ENCODE measurements at places on chromosomes 5 and 9.

DNA sequence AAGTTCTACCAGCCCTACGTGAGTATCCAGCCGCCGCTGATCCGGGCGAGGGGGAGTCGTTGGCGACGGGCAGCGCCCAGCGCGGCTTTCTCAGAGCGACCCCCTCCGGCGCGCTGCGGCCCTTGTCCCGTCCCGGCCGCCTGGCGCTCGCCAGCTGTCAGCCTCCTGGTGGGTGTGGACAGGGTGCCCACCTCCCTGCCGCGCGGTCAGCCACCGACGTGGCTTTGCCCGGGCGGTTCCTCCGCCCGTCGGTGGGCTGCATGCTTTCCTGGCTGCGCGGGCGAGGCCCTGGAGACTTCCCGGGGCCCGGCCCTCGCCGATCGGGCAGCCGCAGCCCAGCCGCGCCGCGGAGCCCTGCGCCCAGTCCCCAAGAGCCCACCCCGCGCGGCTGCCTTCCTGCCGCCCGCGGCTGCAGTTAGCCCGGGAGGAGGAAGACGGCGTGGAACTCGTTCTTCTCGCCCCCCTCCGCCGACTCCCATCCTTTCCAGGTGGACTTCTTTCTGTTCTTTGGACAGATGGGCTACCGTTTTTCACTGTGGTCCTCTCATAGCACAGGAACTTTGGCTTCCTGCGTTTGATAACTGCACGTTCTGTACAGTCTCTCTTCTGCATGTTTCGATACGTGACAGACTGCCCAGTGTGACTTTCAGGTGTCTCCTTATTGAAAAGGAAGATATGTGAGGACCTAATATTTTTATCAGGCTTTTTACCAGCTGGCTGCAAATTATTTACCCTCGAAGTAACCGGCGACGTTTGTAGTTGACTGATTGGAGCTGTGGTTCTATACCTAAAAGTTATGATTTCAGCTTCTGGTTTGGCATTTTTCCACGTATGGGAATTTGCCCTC lies 577 bp downstream of the AP3S1 start:
- DNase-seq = peak; percentile 40

- no peak for DNase-seq
These were observed 96.1 kb downstream of the PDE8B start for GRCh38 chr5:77306531-77306930.

GRCh38 chr5:98713027-98713426 lies 60.4 kb upstream of the RGMB start:
- no peak for DNase-seq

- no peak for DNase-seq
These were observed 70.8 kb upstream of the ENTREP1 start for GRCh38 chr9:69254223-69254622.

GRCh38 chr5:39274398-39275085 lies 55.2 kb upstream of the FYB1 start:
- DNase-seq = no peak

GRCh38 chr9:33146298-33146697 lies 20.8 kb downstream of the B4GALT1 start:
- no peak for DNase-seq

DNA sequence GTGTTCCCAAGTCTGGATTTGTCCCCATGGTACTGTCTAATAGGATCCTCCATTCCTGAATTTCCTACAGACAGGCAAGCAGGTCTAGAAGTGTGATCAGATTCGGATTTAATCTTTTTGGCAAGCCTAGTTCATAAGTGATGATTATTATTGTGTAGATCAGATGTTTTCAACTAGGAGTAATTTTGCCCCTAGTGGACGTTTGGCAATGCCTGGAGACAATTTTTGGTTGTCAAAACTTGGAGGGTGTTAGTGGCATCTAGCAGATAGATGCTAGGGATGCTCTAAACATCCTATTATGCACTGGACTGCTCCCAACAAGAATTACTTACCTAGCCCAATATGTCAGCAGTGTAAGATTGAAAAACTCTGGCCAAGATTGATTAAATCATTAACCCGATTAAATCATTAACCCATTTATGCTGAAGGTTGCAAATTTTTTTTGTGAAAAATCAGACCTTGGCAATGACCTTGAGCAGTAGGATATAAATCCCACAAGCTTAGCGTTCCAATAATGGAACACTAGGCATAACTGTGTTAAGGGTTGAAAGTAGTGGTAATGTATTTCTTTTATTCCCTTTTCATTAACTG lies 28.2 kb downstream of the TCERG1 start:
- DNase-seq = no peak

- no peak for DNase-seq
These were observed 623.9 kb upstream of the NUDT12 start for GRCh38 chr5:104186510-104186909.

GRCh38 chr9:100759215-100759614 lies 181.3 kb downstream of the CAVIN4 start:
- no peak for DNase-seq

DNA sequence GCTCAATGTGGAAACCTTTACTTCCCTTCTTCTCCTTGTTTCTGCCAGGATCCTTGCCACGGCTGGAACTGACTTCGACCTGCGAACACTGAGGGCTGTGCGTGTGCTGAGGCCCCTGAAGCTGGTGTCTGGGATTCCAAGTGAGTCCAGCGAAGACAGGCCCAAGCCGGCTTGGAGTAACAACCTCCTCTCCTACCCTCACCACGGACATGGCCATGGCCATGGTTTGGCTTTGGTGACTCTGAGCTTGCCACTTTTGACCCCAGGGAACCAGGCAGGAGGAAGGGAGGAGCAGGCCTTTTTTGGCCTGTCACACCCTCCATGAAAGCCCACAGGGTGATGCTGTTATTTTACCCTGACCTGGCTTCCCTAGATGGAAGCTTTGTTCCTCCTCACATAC lies 35.5 kb downstream of the CACNA1B start:
- no peak for DNase-seq

GRCh38 chr5:82147860-82148573 lies 130.1 kb downstream of the RPS23 start:
- no peak for DNase-seq

DNA sequence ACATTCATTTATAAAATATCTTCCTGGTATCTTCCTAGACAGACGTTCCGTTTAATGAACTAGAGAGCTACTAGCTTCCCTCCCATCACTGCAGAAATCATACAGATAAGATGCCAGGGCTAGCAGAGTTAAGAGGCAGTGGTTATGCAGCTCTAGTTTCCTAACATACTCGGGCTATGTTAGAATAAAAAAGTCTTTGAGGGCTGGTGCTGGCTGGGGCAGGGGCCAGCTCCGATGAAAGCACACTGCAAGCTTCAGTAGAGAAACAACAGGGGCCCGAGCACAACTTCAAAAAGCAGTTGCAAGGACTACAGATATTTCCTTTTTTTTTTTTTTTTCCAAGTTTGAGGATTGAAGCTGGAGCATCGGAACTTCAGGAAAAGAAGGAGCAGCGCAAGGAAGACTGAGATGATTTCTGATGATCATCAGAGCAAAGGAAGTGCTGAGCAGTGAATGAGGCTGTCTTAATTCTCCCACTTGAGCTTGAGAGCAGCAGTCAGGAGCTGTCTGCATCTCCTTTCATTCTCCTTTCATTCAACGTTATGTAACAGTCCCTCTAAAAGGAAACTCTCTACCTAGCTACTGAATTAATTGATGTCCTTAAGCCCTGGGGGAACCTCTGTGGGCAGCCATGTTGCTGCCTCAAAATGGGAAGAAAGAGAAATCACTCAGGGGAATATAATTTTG lies 47.6 kb upstream of the ADCY2 start:
- DNase-seq = no peak

DNA sequence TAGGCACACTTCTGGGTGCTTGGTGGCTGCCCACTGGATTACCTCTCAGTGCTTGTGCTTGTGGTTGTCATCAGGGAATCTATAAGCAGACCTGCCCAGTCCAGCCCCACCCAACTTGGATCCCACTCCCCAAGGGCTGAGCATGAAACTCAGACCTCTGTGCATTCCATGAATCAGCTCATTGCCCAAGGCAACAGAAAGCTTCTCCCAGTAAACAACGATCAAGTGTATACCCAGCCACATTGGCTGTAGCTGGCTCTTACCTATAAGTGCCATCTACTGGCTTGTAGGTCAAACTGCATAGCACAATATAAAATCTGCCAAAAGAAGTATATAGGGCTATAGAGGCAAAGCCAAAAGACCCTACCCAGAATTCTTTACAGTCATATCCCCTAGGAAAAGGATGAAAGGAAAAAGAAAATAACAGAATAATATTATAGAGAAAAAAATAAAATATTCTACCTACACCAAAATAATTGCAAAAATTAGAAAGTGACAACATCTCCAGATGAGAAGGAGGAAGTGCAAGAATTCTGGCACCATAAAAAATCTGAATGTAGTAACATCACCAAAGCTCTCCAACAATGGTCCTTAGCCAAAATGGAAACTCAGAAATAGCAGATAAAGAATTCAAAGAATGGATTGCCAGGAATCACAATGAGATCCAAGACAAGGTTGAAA lies 321.0 kb upstream of the TRPC7 start:
- DNase-seq = no peak

DNA sequence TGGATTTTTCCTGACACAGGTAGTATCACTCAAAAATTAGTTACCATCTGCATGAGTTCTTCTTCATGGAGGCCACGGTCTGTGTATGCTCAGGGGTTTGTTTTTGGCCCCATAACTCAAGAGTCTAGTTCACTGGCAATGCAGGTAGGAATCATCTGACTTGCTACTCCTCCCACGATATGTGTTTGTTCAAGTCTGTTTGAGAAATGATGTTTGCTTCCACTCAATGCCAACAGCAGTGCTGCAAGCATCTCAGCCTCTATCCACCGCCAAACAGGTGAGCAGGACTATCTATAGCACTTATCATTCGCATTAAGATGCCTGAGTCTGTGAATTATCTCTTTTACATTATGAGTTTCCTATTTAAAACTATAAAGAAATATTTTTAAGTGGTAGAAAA lies 264.8 kb upstream of the PTGER4 start:
- no peak for DNase-seq
